ENCODE measurements at places on chromosomes 7 and 10. TPM values are rescaled to one million over a fixed set of nuclear protein-coding genes. Genes with fewer than 3 reads are reported as not detected.

Gene NPSR1
- total RNA-seq: not detected

Gene MEIG1
- not detected for total RNA-seq

Gene ZNF804B
- not detected for total RNA-seq

DNA sequence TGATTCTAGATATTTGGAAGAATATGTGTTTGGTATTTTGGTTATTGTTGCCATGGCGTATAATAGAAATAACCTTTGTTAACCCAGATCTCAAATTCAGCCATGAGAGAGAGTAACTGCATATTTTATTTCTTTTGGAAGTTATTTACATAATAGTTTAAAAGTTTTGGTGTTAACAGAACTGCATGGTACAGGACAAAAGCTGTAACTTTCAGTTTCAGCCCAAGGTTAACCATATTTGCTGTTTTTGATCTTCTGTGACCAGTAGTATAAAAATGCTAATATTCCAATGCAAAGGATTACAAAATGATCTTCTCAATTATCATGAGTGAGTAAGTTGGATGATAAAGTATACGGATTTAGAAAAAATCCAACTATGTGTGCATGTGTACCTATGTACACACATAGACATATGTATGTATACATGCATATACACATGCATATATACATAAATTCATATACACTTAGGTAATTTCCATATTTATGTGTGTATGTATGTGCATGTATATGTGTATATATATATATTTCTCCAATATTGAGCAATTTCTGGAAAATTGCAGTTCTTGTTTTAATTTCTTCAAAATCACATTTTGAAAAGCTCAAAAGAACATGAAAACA, 38.0 kb upstream of the PIP4K2A start:
- no peak for DNase-seq

DNA sequence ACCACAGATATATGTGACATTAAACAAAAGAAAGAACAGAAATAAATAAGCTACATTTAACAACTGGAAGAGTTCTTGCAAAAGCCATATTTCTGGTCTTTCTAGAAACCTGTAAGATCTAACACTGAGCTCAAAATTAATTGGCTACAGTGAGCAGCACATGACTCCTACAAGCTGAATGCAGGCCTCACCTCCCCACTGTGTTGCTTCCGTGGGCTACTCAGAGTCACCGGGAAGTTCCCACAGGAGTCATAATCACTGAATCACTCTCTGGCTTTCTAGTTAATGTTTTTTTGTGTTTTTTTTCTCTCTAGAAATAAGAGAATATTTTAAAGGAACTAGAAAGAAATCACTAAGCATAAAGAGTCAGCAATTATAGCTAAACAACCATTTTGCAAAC, 10.2 kb upstream of the MRPS24 start:
- no peak for DNase-seq

GRCh38 chr7:158765020-158765419, 60.4 kb upstream of the NCAPG2 start:
- no peak for DNase-seq

DNA sequence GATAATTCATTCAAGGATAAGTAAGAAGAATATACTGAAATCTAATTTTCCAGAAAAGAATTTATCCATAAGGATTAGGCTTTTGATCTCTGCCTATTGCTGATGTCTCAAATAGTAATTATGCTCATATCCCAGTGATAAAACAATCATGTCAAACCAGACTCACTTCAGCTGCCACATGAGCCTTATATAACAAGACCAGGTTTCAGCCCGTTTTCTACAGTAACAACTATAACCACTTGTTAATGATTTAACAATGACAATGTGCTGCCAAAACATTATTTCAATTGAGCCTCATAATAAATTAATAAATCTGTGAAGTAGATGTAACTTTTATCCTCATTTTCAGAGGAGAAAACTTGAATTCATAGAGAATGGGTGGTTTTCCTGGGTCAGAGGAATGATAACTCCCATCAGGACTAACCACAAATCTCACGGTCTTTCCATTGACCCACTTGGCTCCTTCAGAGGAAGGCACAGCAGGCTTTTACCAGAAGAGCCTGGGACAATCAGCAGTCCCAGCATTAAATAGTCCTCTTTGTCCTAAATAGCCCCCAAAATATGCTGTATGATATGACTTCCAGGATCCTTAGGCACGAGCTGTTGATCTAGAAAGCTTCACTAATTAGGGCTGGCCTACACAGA, 42.5 kb upstream of the SLIT1 start:
- no peak for DNase-seq

- no peak for DNase-seq
Measured at GRCh38 chr7:15463801-15464666, 97.8 kb downstream of the AGMO start.

GRCh38 chr10:120688928-120689327, 162.2 kb upstream of the WDR11 start:
- DNase-seq: no peak

DNA sequence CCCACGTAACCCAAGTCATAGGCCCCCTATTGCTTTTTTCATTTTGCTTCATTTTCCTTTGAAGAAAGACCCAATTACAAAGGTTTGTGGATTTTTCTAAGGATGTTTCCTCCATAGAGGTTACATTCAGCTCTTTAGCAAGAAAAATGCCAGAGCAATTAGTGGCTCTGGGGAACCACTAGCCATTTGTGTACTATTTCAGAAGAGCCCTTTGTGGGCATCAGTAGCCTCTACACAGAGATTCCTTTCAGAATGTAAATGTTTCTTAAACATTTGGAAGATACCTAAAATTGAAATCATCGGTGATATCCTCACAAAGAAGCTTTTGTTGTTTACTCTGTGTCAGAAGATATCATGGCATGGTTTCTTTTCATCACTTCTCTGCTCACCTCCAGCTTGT, 291.0 kb upstream of the KMT2E start:
- no peak for DNase-seq

- DNase-seq: no peak
Measured at GRCh38 chr7:51035716-51036115, 253.0 kb upstream of the GRB10 start.

GRCh38 chr10:97514344-97514743, 15.6 kb downstream of the UBTD1 start:
- DNase-seq: no peak

- no peak for DNase-seq
Measured at GRCh38 chr10:11528286-11528685, 83.2 kb downstream of the USP6NL start.

- DNase-seq: no peak
Measured at GRCh38 chr10:130105724-130106123, 4.9 kb downstream of the C10orf143 start.
